ENCODE measurements at places on chromosomes 13 and 19. TPM values are rescaled to one million over a fixed set of nuclear protein-coding genes. Genes with fewer than 3 reads are reported as not detected.

Gene COMP
- total RNA-seq = 77.8 TPM

Gene VSIG10L
- total RNA-seq = 0.75 TPM

Gene ZNF534
- total RNA-seq = 0.18 TPM

Gene OR10H5
- total RNA-seq = not detected

Gene GFY
- not detected for total RNA-seq
